NCI-H2171 (cell line): ENCODE measurements at places on chromosomes 7 and 10.

DNA sequence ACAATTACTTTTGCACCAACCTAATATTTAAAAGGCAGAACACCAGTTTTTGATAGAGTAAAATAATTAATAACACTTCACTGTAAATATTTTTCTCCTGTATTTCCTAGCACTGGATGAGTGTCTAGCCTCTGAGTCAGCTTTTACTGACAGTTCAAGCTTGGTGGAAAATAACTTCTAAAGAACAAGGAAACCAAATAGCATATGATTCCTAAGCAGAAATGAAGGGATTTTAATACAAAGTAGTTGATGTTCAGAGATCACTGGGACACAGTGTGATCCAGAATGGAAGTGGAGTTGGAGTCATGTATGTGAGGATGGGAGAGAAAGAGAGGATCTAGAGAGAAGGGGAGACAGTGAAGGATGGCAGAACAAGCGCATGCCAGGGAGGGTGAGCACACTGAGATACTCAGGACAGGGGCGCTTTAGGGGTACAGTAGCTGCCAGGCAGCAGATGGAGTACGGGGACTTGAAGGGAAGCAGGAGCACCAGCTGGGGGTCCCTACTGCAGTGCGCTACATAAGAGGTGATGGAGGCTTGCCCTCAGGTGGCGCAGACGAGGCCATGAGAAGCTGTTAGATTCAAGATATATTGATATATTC, 117.9 kb upstream of the KLF6 start:
- DNase-seq = no peak

- no peak for DNase-seq
Observed at GRCh38 chr10:124983321-124983720, 41.4 kb downstream of the ZRANB1 start.

- no peak for DNase-seq
Observed at GRCh38 chr10:103472005-103472404, 7.0 kb downstream of the CALHM3 start.

DNA sequence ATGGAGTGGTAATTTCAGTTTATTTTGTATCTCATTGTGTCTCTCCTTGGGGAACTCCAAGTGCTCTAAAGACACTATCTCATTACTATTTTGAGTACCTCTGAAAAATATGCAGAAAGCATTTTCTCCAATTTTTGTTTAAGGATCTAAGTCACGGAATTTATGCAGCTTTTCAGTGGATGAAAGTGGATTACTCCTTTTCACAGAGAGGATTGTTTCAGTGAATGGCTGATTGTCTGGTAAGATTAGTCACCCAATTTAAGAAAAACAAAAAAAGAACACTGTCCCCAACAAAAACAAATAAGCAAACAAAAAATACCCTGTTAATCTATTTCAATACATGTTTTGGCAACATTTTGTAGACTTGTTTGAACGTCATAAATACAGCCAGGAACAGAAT, 338.3 kb upstream of the TEX47 start:
- DNase-seq = no peak

DNA sequence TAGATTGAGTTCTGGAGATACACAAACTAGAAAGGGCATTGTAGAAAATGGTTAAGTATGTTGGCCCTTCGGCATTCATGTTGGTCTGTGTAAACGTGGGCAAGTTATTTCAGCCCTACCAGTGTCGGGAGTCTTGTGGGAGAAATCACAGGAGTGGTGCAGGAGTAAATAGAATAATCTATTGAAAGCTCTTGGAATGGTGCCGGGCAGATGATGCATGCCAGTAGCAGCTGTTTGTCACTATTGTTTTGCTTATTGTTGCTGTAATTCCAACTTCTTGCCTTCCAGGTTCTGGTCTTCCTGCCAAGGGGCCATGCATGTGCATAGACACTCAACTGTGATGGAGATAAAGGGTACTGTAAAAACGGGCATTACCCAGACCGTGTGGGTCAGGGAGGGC, 259.4 kb downstream of the CAMK1D start:
- DNase-seq = no peak

DNA sequence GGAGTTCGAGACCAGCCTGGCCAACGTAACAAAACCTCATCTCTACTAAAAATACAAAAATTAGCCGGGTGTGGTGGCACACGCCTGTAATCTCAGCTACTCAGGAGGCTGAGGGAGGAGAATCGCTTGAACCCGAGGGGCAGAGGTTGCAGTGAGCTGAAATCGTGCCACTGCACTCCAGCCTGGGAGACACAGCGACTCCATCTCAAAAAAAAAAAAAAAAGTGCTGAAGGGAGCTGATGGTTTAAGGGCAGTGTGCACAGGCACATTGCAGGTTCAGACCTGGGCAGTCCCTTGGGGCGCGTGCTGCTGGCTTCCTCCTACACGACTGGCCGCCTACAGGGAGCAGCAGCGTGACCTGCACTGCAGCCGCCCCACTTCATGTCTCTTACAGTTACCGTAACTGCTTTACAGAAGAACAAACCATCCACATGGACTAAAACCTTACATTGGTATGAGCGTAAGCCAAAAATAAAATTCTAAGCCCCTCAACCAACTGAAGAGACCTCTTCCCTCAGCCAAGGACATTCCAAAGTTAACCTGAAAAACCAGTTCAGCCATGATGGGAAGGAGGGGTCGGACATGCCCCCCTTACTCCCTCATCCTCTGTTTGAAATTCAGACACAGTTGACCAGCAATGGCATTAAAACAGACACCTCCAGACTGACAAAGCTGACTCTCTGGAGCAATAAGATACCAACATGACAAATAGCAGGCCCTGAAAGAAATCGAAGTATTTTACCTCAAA, 262.2 kb downstream of the ZMYND11 start:
- DNase-seq = no peak

- no peak for DNase-seq
Observed at GRCh38 chr7:46716926-46717325, 795.9 kb upstream of the IGFBP3 start.

DNA sequence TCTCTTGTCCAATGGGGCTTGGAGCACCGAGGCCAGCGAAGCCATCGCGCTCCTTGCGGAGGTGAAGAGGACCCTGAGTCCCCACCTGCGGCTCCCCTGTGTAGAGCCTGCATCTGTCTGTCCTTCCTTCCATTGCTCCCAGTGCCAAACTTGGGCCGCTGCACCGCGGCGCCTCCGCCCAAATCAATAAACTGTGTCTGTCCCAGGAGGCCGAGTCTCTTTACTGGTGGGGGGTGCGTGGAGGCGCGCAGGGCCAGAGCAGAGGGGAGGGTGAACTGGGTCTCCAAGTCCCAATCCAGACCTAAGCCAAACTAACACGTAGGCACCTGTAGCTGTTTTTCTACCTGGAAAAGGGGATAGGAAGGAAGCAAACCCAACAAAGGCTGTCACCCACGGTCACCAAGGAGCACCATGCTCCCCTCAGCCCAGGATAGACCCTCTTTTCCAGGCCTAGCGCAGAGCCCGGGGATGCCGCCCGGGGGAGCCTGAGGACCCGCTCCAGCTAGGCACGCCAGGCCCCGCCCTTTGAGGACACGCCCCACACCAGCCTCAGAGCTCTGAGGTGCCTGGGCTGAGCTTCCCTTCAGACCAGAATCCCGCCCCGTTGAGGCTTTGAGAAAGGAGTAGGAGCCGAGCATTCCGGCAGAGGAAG, 1.2 kb upstream of the CHAT start:
- DNase-seq = no peak

DNA sequence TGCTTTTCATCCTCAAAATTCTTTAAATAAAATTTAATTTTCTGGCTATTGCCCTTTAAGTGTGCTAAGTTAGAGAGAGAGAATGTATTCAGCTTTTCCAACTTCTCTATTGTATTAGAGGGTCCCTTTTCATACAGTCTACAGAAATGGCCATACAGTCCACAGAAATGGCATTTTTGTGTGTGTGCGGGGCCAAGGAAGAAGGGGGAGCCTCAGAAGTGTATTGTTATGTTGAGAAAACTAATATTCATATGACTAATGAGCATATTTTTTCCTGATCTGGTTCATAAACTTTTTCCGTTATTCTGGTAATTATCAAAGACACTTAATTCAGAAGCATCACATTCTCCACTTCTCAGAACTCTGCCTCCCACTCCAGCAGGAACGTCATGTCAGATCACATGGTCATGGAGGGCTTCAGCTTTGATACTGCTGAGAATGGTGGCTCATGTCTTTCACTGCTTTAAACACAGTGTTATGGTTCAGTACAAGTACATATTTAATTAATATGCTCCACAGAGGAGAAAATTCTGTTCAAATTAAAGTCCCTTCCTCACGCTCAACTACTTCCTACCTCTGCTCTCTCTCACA, 37.1 kb downstream of the ELMO1 start:
- no peak for DNase-seq

DNA sequence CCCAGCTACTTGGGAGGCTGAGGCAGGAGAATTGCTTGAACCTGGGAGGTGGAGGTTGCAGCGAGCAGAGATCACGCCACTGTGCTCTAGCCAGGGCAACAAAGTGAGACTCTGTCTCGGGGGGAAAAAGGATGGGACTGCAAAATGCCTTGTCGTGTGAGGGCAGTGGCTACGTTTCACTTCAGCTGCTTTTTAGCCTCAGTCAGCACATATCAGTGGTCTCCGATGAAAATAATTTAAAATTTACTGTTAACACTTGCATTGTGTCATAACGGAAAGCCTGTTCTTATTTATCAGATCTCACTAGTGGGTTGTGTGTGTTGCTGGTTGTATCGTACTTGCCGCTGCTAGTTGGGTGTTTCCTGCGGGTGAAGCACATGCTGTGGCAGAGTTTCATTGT, 61.9 kb downstream of the RBM33 start:
- DNase-seq = no peak

- no peak for DNase-seq
Observed at GRCh38 chr7:157704365-157704764, 367.6 kb downstream of the DNAJB6 start.
